ENCODE measurements at places on chromosomes 5 and 9.

DNA sequence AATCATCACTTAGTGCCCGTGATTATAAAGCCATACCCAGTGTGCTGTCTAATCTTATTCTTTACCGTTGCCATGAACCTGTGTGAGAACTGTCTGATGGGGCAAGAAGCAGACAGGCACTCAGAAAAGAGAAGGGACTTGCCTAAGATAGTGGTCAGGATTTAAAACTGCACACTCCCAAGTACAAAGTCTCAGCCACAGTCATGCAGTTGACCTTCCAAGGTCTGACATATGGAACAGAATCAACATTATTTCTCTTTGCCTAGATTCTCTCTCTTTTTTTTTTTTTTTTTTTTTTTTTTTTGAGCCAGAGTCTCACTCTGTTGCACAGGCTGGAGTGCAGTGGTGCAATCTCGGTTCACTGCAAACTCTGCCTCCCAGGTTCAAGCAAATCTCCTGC is 1.9 kb upstream of the PPP2CA start:
- DNase-seq = no peak

DNA sequence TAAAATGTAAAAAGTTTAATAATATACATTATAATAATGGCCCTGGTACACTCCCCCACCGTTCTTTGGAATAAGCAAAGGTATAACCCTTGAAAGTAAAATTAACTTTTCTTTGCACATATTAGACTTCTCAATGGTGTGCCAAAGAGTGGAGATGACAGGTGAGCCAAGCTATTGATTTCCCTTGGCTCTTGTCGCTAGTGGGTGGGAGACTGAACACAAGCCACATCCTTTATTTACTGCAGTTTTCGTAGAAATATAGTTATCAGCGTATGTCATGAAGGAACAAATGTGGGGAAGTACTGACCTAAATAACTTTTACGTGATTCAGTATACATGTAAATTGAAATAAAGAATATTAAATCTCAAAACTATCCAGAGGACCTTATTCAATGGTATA is 549.3 kb downstream of the RAB3C start:
- no peak for DNase-seq

DNA sequence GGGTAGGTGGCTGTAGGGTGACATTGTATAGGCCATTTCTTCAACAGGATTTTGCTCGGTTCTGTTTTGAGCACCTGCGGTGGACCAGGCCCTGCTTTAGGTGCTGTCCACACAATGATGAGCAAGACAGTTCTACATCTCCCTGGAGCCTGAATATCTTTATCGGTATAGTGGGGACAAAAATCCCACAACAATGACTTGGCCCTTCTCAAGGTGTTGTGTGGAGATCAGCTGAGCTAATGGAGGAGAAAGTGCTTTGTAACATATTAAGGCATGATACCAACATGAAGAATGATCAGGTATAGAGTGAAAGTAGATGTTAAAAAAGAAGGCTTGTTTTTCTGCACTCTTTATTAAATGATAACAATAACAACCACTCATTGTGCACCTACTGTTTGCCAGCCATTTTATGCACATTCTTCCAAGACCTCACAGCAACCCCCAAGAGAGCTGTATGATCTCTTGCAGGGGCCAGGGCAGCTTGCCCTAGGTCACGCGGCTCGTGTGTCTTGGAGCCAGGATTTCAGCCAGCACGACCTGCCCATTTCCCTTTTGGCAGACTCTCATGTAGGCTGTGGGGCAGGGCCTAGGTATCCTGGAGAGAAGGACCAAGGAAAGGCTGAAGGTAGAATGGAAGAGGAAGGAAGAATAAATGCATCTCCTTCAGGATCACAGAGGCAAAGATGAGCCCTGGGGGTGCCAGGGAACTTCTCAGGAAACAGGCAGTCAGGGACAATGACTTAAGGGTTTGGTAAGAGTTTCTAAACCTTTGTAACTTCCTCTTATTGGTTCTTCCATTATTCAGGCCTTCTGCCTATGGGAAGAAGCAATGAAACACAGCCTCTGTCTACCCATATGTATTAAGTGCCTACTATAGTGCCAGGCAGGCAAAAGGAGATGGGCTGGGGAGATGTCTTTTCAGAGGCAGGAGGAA is 50.0 kb upstream of the PPARGC1B start:
- no peak for DNase-seq

DNA sequence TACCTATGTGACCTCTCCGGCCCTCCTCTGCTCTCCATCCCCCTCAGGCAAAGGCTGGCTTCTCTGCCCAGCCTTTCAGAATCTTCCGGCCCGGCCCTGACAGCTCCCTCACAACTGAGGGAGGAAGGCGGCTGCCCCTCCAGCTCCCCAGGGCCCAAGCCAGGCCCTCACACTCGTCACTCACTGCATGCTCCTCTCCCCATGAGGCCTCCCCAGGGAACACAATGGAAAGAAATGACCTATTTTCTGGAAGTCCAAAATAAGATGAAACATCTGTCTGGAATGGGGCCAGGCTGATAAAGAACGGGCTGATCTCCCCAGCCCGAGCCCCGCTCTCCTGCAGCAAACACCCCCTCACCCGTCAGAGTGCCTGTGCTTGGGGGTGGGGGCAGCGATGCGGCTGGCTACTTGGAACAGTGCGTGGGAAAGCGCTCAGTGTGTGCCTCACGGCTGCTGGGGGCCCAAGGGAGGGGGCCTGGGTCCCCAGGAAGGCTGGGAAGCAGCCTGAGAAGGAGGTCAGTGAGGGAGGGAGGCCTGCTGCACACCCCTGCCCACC is 11.3 kb downstream of the PDGFRB start:
- no peak for DNase-seq

DNA sequence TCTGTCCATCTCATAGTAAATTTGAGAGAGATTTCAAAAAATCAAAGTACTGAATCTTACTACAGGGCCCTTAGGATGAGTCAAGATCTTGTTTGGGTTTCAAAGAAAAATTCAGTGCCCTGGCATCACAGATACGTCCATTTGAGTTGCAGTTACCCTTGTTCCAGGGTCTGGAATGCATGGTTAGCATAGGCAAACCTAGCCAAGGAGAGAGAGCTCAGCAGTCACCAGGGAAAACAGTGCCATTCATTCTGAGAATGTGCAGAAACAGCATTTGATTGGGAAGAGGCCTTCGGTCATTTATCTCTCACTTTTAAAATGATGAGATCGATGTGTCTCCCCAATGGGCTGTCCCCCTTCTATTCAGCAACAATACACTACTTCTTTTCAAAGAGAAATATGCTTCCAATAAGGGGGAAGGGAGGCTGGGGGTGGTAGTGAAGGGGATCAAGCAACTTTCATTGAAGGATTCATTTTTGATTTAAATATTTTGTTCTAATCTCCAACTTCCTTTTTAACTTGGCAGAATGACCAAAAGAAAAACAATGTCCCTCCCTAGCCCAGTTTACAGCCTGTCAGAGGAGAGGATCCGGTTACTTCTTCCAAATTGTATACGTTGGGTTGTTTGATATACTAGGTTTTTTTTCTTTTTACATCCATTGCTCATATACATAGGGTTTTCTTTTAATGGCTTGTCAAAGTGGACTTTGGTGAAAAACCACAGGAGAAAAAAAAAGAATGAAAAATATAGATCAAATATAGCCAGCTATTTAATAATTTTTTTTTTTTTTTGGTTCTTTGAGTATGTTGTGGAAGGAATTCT is 491.1 kb downstream of the CCDC171 start:
- DNase-seq = no peak

GRCh38 chr9:106625259-106625789 is 237.6 kb upstream of the ZNF462 start:
- DNase-seq = no peak

DNA sequence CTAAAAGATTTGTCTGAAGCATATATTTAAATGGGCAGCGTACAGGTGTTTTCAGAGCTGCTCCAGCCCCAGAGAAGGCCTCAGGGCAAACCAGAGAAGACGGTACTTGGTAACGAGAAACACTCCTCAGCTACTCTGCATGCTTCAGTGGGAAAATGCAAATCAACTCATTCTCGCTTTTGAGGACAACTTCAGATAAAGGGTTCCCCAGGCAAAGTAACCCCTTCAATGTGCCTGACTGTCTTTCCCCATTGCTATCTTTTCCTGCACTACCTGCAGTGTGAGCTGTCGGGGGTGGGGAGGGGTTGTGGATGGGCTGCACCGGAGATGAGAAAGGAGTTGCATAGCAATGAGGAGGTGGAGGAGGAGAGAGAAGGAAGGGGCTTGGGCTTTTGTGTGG is 339.7 kb upstream of the CLINT1 start:
- DNase-seq = no peak

GRCh38 chr9:76562511-76562911 is 103.5 kb downstream of the GCNT1 start:
- DNase-seq = no peak

GRCh38 chr9:77131399-77131798 is 45.9 kb upstream of the VPS13A start:
- DNase-seq = no peak

DNA sequence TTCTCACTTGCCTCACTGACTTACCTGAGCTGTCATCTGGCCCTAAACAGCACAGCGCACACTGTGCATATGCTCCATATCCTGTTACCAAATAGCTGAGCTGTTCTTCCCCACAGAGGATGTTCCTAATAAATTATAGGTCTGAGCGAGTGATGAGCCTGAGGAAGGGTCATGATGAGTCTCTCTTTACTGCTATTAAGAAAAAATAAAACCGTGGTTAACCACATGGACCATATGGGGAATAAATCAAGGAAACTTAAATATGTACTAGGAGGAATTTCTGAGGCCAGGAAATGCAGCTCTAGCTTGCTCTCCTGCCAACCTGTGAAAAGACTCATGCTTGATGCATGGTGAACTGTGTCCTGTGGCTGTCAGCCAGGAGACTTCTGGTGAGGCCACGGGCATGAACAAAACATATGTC is 424.8 kb upstream of the DMAC1 start:
- no peak for DNase-seq

DNA sequence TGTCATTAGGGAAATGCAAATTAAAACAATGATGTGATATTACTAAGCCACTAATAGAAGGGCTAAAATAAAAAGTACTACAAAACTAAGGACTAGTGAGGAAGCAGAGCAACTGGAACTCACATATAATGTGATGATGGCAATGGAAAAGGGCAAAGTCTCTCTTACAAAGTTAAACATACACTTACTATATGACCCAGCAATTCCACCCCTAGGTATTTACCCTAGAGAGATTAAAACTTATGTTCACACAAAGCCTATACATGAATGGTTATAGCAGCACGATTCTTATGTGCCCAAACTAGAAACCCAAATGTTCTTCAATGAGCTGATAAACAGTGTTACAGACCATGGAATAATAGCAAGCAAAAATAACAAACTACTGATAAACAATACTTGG is 643.7 kb downstream of the TLE1 start:
- no peak for DNase-seq

GRCh38 chr5:37839407-37840052 is at the start of gene GDNF:
GDNF (minus strand) TSS chr5:37840041; CDS start chr5:37834796, 5,245 bp downstream.
- DNase-seq = no peak
